ENCODE measurements at places on chromosomes 7 and 10.

- no peak for DNase-seq
Observed at GRCh38 chr7:84145892-84146291, 48.7 kb downstream of the SEMA3A start.

- DNase-seq, result no peak
Observed at GRCh38 chr7:107228291-107228690, 59.5 kb downstream of the HBP1 start.

DNA sequence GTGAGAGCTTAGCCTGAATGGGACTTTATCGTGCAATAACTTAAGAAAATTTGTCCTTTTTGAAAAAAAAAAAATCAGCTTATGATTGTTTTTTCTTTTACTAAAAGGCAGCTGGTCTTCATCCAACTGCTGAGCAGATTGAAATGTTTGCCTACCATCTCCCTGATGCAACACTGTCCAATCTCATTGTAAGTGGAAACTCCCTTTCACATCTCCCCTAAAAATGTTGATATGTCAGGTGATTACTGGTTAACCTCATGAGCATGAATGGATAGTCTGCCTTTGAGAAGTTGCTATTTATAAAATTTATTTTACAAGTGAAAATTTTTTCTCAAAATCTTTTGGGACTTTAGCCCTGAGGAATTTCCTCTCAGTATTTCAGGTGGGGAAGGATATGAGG lies 17.8 kb upstream of the HKDC1 start:
- DNase-seq, result peak; percentile 54

- DNase-seq, result peak; percentile 26
Observed at GRCh38 chr10:120492346-120492745, 35.3 kb downstream of the PLPP4 start.

DNA sequence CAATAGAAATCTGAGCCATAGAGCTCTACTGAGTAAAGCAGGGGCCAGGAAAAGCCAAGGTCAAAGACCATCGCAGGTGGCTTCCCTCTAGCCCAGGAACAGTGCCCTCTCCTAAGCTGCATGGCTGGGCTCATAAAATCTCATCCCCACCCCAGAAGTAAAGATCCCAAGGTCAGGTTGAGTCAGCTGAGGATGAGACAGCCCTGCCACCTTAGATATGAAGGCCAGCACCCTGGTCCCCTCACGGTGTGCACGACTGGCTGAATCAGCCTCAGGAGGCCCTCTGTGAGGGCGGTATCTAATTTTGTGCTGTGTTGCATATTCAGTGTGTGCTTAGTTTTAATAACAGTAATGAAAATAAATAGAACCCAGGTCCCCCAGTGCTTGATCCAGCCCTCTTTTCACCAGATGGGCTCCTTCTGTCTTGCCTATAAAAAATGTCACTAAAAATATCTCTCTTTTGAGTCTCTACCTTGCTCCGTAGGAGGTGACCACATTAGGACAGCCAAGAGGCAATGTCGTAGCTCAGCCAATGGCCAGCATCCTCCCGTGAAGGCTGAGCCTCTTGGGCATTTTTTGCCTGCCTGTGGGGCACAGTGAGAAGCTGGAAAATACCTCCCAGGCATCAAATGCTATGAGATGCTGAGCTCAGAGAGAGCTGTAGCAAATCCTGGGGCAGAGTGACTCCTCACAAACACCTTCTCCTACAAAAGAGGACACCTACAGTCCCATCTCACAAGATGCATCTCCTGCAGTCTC lies 424.0 kb downstream of the PLXNA4 start:
- no peak for DNase-seq

DNA sequence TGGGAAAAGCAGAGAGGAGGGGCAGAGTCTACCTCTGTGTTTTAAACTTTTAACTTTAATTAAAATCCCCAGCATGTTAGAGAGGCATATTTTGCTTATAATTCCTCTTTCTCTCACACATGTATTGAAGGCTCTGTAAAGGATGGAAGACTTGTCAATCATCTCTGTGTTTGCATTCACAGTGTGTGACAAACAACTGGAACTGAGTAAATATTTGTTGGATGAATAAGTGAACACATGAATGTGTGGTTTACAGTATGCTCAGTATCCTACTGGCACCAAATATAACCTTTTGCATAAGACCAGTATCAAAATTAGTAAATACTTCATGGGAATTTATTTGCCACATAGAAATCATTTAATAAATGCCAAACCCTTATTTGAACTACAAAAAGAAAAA lies 829.0 kb downstream of the GRID1 start:
- DNase-seq, result no peak

GRCh38 chr7:48718731-48719378 lies 205.5 kb upstream of the CDC14C start:
- DNase-seq, result no peak

DNA sequence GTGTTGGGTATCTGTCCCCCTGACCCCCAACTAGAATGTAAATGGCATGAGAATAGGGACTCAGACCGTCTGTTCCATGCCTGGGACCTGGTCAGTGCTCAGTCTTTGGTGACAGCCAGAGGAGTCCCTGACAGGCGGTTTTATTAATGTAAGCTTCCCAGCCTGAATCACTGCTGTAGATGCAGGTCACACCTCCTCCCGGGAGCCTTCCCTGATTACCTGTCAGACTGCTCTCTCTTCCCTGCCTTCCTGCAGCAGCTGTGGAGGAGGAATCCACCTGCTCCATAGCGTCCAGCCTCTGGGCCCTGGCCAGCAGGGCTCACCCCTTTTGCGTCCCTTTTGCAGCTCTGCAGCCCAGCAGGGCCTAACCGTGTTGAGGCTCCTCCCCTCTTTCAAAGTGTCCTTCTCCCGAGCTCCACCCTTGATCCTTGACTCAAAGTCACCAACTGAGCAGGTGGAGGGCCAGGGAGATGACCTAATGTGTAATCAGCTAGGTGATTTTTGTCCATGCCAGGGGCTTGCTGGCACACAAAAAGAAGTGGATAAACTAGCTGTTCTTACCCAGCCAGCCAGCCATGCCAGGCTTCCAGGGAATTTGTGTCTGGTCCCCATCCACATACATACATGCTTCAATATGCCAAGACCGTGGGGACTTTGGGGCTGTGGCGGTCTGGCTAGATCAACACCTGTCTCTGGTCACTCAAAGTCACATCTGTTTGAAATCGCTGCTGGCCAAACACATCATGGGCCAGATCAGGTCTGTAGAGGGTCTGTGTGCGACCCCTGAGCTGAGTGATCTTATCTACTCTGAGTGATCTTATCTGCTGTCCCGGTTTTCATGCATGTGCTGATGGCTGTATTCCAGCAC lies 195.1 kb downstream of the CCDC3 start:
- no peak for DNase-seq

DNA sequence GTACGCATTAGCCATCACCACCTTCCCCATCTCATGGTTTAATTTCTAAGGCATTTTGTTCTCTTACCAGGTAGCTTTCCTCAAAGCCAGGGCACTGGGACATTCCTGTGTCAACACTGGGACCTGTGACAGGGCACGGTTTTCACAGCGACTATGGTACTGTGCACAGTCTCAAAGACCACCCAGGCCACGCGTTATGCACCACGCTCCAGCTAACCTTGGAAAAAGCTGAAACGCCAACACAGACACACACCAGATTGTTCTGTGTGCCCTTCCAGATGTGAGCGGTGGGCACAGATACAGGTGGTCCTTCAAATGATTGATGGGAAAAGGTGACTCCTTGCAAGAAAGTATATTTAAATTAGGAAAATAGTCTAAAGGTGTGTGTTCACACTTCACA lies 337.3 kb downstream of the WDR37 start:
- DNase-seq, result no peak

DNA sequence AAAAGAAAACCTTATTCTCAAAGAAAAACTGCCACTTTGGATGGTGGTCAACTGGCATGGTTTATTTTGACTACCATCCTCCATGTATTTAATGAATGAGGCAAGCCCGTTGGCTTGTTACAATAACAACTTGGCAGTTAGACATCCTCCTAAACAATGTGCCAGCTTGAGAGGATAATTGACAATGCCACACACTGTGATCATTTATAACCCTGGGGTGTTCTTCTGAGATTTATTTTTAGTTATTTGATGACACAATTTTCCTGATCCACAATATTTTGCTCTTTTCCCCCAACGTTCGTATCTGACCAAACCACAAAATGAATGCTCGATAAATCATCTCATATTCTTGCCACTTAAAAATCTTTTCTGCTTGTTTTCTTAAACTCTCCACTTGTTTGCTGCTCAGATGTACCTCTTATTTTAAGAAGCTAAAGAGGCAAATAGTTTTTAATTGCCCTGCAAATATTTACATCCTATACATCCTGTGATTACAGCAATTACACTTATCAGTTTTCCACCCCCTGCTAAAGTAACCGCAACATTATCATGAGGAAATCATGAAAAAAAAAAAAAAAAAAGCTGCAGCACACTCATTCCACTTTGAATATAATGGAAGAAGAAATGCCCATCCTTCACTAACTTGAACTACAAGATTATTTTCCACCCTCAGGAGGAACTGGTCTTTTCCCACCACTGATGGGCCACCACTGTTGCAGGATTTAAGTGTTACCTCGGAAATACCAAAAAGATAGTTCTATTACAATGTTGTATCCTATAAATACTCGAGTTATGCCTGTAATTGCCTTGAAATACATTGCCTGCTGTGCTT lies 119.9 kb downstream of the MBL2 start:
- DNase-seq, result no peak

DNA sequence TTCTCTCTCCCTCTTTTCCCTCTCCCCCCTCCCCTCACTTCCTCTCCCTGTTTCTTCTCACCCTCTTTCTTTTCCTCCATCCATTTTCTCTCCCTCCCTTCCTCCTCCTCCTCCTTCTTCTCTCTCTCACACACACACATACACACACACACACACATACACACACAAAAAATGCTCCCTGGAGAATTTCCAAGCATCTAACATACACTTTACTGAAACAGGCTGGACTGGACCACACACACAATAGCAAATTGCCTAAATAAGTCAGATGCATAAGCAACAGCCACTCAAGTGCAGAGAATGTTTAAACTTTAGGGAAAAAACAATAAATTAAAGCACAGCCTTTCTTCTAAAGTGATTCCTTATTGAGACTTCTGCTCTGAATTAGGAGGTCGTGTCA lies 267.7 kb downstream of the FGFR2 start:
- DNase-seq, result no peak

DNA sequence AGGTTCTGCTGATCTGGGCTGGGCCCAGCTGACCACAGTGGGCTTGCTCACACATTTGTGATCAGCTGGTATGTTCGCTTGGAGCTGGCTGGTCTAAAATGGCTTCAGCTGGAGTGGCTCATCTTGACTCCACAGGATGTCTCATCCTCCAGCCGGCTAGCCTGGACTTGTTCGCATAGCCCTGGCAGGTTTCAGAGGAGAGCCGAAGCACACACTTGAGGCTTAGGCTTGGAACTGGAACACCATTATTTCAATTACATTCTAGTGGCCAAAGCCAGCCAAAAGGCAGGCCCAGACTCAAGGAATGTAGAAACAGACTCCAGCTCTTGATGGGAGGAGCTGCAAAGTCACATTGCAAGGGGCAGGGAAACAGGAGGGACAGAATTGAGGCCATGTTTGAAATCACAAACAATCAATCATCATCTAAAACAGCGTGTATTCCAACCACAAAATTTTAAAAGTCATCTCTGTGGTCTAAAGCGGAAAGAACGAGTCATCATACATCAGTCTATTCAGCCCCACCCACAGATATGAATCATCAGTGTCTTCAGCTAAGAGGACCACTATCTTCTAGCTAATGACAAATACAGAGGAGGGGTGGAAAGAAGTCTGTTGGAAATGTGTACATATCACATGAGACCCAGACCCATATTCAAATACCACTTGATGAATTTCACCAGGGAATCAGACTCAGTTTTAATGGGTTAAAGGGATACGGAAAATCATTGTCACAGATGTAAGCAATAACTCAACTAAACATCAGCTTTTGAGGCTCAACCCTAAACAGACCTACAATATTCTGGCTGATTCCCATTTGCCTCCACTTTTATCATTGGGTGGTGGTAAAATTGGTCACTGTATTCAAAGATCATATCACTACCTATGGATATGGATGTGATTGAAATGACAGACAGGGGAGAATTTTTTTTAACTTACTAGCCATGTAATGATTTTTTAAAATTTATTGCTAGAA lies 139.0 kb upstream of the MKLN1 start:
- peak; percentile 91 for DNase-seq

- DNase-seq, result no peak
Observed at GRCh38 chr10:44883593-44884331, 27.4 kb upstream of the TMEM72 start.

DNA sequence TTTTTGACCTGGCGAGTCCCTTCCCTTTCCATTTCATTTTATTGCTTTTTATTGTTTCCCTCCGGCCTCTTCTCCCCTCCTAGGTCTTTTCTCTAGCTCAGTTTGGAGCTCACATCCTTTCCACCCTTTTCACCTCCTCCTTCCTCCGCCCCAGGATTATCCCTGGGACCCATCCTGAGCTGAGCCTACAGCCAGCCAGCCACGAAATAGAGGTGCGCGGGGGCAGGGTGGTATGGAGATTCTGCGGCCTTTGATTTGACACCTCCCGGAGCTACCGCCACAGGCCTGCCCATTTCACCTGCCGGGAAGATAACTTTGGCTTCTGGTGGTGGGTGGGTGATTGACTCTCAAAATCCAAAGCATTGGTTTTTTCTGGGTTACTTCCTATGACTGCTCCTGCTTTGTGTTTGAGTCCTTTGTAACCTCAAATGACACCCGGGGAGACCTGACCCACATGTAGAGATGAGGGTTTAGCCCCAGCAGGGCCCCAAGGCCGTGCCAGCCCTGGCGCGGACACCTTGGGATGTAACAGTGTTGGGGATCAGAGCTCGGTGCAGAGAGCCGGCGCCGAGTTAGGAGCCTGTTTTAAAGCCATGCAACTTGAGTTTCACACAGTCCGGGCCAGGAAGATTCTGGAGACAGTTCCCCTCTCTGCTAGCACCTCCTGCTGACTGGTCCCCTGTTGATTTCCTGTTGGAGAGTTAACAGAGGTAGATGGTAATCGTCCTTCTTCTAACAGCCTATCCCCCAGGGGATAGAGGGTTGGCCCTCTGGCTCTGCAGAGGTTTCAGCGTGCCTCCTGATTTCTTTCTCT lies 1.5 kb downstream of the DUSP5 start:
- DNase-seq, result peak; percentile 57

DNA sequence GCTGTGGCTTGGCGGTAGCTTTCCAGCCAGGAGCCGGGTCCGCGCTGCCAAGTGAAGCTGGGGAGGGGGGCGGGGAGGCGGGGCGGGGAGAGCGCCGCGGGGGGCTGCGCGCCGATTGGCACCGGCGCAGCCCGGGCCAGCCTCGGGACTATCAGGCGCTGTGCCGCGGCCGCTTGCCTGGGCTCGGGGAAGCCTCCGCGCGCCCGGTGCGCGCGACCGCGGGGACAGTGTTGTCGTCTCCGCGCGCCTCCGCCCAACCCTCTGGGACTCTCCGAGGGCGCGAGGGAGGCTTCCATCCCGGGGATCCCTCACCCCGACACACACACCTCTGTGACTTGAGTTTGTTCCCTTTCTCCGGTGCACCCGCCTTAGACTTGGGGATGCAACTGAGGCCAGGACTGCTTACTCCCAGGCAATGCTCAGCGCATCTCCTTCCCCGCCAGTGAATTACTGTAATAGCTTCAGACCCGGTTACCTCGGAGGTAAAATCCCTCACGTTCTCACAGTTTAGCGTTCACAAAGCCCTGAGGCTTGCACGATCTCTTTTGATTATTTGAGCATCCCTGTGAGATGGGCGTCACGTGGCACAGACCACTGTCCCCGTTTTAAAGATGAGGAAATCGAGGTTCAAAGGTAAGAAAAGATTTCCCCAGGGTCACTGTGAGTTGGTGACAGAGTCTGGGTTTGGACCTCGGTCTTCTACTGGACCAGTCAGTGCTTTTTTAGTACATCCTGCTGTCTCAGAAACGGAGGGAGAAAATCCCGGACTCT lies at the start of gene NKX1-2:
Gene NKX1-2 (minus strand): TSS at position 24 of the 771 bp plus-strand sequence. CDS start 92 bp downstream, outside the sequence.
- no peak for DNase-seq
